Neural progenitor cell (in vitro differentiated cells): ENCODE measurements at places on chromosomes 13 and 19.
A peak's percentile ranks its signal among the peaks of the same experiment; 100 is the strongest.

DNA sequence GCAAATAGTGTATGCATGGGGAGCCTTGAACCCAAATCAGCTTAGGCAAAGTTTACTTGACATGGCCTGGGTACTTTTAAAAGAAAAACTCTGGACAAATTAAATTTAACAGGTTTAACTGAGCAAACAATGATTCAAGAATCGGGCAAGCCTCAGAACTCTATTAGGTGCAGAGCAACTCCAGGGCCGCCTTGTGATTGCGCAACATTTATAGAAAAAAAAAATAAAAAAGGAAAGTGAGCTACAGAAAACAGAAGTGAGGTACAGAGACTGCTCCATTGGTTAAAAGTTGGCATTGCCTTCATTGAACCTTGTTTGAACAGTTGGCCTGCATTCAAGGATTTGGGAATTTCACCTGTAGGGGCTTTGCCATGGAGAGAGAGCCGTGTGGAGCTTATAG is 421.0 kb upstream of the TSHZ3 start:
- DNase-seq = no peak

DNA sequence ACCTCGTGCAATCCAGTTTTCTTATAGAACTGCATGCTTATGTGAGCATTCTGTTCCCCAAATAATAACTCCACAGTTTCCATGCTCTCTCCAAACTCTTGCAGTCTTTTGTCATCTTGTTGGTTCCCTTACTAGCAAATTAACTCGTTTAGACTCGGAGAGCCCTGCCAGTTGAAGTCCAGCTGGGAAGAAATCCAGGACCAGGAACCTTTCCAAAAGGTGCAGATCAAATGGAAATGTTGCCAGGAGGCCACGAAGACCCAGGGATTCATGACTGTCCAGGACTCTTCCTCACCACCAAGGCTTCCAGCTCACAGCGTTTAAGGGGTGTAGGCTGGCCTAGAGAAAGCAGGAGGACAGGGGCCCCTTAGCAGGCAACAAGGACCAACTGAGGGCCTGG is 2.1 kb upstream of the TDRD12 start:
- no peak for DNase-seq

DNA sequence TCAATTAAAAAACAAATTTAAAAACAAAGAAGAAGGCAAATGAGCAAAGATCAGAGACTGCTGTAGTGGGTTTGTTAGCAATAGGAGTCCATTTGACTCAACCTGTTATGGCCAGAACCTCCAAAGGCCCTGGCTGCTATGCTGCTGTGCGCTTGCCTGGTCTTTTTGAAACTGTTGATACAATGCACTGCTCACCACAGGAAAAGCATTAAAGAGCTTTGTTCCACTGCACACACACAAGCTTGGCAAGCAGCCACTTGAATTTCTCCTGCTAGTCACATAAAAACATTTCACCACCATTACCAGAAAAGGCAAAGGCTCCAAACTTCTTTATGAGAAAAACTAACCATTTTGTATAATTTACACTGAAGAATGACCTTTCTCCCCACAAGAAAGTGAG is 132.2 kb downstream of the FREM2 start:
- peak; percentile 54 for DNase-seq

- no peak for DNase-seq
Measured at GRCh38 chr19:16928916-16929315, 40.1 kb downstream of the F2RL3 start.

DNA sequence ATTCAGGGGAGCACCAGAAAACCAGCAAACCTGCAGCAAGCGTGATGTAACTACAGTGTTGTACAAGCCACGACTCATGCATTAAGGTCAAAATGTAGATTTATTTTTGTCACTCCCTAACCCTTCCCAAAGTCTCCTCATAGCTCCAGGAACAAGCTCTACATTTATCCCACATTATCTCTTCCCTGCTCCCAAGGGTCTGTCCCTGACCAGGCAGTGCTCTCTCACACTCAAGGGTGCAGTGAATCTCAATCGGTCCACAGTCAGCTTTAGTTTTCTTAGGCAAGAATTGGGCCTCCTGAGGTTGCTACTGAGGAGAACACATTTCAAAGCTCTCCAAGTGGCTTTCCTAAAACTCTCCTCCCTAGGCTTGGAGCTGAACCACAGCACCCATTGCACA is 219.4 kb downstream of the NHLRC3 start:
- DNase-seq = no peak

DNA sequence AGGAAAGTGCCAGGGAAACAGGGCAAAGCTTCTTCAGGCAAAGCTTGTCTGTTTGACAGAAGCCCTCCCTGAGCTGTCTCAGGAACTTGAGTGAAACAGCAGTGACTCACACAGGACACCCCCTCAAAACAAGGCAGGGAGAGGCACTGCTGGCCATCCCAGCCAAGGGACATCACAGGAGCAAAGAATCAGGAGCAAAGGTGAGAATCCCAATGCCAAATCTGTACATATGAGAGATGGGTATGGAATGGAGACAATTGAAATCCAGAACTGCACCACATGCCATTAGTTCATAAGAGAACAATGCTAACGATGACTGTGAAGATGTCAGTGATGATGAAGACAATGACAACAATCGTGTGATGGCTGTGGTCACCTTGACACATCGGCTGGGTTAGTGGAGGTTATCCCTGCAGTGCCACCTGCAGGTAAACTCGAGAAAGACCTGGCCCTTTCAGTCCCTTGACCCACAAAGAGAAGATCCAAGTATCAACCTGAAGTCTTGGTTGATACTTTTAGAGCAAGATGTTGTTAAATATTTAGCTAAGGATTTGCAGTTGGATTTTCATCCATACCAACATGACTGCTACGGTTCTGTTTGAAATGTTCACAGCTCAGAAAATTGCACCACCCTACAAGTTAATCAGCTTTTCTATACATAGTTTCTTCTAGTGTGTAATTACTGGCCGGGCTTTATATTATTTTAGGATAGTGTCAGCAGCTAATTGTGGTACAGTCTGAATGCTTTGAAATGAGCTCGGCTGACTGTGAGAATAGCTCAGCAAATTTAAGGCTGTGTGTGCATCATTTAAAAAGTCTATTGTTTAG is 42.0 kb upstream of the IPO5 start:
- DNase-seq = peak; percentile 39

DNA sequence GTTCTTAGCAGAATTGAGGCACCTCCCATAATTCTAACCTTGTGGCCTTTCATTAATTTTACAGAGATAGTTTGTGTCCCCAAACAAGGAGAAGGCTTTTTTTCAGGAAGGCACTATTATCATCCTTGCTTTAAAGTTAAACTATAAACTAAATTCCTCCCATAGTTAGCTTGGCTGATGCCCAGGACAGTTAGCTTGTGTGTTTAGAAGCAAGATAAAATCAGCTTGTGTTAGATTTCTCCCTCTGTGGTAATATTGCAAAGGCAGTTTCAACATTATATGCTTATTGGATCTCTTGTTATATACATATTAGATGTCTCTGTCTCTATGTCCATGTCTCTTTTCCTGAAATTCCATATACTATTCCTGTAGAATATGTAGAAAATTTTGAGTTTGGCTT is 342.7 kb downstream of the TBC1D4 start:
- no peak for DNase-seq

DNA sequence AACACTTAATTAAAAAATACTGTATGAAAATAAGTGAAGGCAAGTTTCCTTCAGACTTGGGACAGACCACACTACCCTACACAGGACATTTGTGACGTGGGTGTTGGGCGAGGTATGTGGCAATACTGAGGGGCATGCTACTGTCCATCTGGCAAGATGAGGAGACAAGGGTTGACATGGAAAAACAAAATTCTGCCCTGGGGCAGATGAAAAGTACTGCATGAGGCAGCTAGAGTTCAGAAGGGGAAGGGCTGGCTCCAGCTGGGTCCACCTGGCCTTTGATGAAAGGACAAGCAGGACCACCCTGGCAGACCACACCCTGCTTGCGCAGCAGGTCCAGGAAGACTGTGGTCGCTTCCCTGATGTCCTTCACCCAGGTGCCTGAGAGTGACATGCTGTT is 43.2 kb downstream of the LATS2 start:
- no peak for DNase-seq

DNA sequence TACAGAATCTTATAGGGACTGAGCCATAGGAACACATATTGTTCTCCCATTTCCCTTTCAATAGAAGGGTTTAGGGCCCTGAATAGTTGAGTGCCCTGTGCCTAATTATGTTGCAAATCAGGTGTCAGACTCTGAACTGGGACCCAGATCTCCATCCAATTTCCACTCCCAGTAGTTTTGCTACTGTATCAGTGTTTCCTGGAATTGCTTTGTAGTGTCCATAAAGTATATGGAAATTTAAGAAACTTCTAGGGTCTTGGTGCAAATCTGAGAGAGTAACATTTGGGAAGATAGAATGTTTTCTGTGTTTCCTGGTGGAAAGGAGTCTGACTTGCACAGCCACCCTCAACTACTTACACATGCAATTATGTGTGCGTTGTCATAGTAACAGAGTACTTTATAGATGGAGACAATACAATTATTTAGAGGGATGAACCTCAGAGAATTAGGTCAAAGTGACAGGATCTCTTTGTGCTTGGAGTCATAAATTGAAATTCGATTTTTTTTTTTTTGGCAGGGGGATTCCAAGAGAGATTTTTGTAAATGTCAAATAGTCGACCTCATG is 646 bp upstream of the SLC10A2 start:
- DNase-seq = peak; percentile 25

DNA sequence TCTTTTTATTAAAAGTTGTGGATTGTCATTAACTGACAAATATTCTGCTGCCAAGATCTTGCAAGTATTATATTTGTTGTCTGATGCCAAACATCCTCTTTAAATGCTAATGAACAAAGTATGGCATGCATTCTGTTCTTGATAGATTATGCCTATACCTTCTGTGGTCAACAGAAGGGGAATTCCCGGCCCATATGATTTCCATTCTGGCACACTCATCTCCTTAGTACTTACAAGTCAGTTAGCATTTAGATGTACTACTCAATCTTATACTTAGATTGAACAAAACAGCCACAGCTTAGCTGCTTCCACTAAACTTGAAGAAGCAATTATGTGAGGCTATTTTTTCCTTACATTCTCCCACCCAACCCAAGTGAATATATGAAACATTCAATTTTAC is 246.1 kb upstream of the DACH1 start:
- DNase-seq = no peak

DNA sequence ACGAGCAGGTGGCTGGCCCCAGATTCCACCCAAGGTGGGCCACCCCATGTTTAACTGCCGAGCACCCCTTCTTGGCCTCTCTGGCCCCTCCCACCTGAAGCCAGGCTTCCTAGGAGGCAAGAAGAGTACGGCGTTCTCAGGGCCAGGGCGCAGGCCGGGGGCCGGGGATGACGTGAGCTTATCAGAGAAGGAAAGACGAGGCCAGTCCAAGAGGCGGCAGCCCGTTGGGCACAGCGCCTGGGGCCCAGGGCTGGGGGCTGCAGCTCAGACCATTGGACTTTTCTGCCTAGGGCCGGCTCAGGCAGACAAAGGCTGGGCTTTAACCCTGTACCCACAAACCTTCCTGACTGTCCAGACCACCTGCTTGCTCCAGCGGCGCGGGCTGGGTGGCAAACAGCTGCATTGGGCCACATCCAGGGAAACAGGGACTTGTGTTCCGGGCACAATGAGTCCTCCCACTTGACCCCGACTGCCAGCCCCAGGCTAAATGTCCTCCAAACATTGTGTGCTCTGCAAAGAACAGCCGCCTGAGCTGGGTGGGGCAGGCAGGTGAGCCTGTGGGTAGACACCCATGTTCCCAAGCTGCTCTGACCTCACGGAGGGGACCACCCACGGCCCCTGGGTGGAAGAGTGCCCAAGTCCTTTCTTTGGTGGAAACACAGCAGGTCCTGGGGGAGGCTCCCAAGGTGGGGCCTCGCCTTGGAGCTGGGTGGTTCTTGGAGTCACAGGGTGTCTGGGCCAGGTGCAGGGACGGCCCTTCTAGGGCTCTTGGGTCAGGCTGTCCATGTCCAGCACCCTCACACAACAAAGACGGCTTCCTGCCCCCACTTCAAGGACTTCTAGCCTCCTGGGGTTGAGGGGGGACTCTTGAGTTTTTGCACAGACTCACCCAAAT is 21.9 kb downstream of the COMP start:
- no peak for DNase-seq

- peak; percentile 46 for DNase-seq
Measured at GRCh38 chr19:920051-920864, 3.1 kb downstream of the KISS1R start.

GRCh38 chr13:108451121-108451520 is 178.3 kb upstream of the MYO16 start:
- peak; percentile 58 for DNase-seq

- DNase-seq = no peak
Measured at GRCh38 chr19:54477650-54478049, 4.6 kb upstream of the CDC42EP5 start.

DNA sequence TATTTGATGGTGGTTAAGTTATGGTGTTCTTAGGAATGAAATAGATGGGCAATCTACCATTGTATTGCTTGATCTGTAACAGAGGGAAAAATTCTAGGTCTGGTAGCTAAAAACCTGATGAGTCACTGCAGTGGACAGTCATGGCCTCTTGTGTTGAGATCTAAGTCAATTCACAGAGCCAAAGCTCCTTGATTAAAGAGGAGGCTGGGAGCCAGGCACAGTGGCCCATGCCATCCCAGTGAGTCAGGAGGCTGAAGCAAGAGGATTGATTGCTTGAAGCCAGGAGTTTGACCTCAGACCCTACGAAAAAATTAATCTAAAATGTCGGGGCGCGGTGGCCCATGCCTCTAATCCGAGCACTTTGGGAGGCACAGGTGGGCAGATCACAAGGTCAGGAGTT is 67.1 kb upstream of the KPNA3 start:
- DNase-seq = no peak

DNA sequence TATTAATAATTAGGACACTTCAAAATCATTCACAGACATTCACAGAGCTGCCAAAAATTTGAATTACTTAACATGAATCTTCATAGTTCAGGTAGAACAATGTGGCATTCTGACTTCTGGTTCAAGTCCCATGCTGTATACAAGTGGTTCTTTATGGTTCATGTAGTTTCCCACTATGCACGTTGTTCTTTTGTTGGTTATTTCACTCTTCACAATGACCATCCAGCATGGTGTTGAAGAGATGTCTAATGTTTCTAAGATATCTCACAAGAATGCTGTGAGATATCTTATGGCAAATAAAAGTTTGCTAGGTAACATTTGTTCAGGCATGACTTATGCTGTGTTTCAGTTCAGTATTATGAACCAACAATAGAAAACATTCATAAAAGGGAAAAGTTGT is 88.2 kb upstream of the SLITRK6 start:
- no peak for DNase-seq
